Stimulated activated CD4-positive, alpha-beta T cell treated with anti-CD3 and anti-CD28 coated beads, TNF-alpha, amount 100 ng/mL, for 4 hours (primary cell): ENCODE measurements at places on chromosomes 12 and 14.

- no peak for DNase-seq
These were observed 40.1 kb downstream of the GALNT4 start for GRCh38 chr12:89484470-89484869.

DNA sequence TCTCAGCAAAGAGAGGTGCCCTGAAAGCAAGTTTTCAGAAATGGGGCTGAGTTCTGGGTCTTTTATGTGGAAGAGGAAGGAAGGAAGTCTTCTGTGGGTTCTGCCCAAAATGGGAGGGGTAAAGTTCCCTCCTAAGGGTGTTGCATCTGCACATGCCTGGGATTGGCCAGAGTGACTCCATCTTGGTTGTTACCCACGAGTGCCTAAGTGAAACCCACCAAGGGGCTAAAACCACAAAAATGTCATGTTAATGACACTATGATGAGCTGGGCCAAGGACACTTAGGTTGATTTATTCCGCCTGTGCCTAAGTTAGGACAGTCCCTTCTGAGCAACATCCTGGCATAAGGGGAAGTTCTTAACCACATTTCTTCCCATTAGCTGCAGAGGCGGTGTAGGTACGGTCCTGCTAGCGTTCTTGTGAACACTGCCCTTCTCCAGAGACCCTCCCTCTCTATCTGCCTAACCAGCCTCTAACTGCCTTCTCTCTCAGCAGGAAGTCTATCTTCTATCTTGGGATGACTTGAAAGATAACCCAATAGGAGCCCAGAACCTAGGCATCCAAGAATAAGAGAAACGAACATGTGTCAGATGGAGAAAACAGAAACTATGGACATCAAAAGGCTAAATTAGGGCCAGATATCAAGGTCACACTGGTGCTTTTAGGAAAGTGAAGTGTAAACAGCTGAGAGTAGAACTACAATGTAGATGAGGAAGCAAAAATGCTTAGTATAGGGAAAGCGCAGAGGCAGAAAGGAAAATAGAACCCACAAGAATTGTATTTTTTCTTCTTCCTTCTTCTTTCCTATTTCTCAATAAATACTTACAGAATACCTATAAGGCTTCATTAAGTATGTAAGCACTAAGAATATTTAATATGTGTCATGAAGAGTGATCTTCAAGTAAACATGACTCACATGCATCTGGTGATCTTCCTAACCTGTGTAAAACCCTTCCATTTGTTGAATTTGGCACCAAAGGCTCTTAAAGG is 104.2 kb upstream of the AMN1 start:
- DNase-seq = no peak

- no peak for DNase-seq
These were observed 34.5 kb downstream of the SCARB1 start for GRCh38 chr12:124829008-124829707.

GRCh38 chr14:71190770-71191374 is 283.6 kb downstream of the PCNX1 start:
- DNase-seq = no peak

DNA sequence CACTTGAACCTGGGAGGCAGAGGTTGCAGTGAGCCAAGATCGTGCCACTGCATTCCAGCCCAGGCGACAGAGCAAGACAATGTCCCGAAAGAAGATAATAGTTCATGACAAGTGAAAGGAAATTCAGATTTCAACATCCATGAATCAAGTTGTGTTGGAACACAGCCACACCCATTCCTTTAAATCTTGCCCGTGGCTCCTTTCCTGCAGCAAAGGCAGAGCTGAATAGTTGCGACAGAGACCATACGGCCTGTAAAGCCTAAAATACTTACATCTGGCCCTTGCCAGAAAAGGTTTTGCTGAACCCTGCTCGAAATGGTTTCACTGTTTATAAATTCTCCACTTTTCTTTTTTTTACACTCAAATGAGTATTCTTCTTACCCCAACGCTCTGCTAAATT is 17.7 kb upstream of the ITPK1 start:
- DNase-seq = no peak

DNA sequence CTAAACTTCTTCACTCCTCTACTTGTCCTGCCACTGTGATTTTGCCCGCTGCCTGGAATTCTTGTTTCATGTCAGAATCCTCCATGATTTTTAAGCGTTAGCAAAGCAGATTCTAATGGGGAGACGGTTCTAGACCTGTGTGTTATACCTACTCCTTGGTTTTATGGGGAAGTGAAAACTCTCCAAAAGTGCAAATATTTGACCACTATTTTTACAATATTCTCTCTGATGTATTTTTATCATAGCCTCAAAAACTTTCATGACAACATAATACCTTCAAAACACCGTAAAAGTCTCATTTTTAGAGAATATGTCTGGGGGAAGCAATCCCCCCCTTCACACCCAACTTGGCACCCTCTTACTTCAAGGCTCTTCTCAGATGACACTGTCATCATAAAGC is 12.9 kb upstream of the KRAS start:
- DNase-seq = no peak

- no peak for DNase-seq
These were observed 36.4 kb upstream of the C14orf180 start for GRCh38 chr14:104542871-104543830.

- DNase-seq = no peak
These were observed 62.1 kb upstream of the PLEKHG7 start for GRCh38 chr12:92640691-92641090.

DNA sequence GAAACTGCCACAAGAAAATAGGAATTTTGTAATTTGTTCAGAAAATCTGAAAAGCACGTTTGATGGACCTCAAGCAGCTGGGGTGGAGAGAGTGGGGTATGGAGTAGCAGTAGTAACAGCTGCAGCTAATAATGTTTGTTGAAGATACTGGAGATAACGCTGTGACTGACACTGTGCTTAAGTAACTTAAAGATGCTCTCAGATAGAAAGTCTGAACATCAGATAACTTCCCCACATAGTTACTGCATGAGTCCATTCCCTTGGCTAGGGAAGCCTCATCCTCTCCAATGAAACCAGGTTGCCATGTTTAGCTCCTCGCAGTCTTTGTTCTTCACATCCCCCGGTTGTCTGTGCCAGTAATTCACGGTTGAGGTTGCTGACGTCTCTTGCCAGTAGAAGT is 24.9 kb downstream of the RMST start:
- DNase-seq = no peak

GRCh38 chr12:19712041-19712440 is 272.7 kb downstream of the AEBP2 start:
- DNase-seq = no peak

GRCh38 chr14:76827696-76828296 is 1.6 kb downstream of the LRRC74A start:
- DNase-seq = no peak

DNA sequence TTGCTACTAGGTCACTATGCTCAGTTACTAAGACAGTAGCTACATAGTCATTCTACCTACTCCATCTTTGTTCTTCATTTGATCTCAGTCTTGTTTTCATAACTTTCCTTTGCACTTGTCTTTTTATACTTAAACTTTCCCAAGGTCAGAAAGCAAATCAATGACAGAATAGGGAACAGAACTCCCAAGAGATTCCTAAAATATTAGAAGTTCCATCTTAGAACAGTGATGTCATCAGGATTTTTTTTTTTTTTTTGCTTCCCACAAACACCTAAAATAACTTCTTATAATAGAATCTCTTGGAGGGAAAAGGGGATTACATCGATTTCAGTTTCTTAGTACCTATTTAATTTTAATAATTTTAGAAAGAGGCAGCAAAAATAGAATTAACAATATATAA is 65.8 kb downstream of the NTN4 start:
- DNase-seq = no peak

DNA sequence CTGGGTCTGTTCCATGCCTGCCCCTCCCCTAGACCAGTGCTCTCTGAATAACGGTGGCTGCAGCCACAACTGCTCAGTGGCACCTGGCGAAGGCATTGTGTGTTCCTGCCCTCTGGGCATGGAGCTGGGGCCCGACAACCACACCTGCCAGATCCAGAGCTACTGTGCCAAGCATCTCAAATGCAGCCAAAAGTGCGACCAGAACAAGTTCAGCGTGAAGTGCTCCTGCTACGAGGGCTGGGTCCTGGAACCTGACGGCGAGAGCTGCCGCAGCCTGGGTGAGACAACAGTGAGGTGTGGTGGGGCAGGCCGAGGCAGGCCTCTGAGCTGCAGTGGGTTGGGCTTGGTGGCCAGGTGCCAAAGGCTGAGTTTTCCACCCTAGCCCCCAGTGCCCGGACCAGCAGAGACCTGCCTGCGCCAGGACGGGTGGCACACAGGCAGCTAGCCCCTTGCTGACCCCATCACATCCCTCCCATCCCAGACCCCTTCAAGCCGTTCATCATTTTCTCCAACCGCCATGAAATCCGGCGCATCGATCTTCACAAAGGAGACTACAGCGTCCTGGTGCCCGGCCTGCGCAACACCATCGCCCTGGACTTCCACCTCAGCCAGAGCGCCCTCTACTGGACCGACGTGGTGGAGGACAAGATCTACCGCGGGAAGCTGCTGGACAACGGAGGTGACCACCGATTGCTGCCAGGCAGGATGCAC is 28.2 kb upstream of the LRP1-AS start:
- DNase-seq = no peak

- DNase-seq = peak; percentile 45
These were observed 8.4 kb downstream of the OR6S1 start for GRCh38 chr14:20632831-20633691.

GRCh38 chr14:105852378-105853088 is 326.1 kb downstream of the TMEM121 start:
- DNase-seq = no peak

DNA sequence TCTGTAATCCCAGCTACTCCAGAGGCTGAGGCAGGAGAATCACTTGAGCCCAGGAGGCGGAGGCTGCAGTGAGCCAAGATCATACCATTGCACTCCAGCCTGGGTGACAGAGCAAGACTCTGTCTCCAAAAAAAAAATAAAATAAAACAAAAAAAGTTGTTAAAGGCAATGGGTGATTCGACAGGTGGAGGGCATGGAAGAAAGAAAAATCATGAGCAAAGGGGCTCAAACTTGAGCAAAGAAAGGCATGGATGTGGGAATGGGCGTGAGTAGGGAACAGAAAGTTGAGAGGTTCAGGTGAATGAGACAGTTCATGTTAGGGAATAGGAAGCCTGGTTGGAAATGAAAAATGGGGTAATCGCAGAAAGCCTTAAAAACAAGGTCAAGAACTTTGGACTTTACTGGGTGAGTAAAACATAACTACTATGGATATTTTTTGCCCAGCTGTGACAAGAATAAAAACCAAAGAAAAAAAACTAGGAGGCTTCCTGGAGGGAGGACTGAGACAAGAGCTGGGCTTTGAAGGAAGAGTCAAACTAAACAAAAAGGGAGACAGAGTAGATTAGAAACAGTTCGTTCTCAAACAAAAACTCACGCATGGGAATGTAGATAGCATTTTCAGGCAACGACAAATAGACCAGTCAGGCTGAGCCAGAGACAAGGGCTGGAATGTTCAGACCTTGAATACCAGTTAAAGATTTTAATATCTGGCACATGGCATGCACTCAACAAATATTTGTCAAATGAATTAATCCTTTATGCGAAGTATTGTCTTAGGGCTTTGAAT is 18.8 kb downstream of the PYM1 start:
- DNase-seq = no peak

DNA sequence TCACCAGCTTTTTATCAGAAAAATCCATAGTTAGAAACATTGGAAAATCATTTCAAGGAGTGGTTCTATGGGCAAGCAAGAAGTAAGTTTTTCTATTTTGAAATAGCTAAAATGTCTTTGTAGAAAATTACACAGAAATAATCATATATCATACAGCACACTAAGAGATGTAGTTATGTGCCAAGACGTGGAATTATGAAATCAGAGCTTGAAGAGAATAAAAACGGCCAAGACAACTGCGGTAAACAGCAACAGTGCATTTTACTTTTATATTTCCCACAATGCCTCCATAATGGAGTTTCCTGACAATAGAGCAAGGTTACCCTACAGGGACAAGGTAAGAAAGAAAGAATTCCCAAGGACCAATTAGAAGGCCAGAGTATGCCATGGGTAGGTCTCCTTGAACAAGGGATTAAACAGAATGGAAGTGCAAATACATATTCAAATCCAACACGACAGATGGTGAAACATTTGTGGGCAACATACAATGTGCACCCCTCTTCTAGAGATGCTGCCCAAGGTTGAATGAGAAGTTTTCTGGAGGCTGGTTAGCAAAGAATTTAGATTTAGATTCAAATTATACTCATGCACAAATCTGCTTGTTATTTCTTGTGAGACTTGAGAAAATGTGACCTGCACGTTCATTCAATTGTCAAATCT is 76.1 kb upstream of the BTG1 start:
- DNase-seq = no peak

GRCh38 chr12:5012337-5012736 is 31.3 kb upstream of the KCNA5 start:
- DNase-seq = no peak

DNA sequence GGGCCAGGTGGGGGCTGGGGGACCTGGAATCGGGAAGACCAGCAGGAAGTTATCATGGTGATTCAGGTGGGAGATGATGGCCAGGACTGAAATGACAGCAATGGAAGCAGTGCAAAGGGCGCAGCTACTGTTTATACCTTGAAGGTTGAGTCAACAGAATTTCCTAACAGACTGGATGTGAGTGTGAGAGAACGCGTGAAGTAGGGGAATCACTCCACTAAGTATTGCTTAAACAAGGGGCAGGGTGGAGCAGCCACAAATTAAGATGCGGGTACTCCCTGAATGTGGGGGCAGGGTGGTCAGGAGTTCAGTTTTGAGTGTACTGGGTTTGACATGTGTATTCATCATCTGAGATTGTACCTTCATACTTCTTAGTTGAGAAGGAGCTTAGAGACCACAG is 45.1 kb downstream of the MYF5 start:
- no peak for DNase-seq

DNA sequence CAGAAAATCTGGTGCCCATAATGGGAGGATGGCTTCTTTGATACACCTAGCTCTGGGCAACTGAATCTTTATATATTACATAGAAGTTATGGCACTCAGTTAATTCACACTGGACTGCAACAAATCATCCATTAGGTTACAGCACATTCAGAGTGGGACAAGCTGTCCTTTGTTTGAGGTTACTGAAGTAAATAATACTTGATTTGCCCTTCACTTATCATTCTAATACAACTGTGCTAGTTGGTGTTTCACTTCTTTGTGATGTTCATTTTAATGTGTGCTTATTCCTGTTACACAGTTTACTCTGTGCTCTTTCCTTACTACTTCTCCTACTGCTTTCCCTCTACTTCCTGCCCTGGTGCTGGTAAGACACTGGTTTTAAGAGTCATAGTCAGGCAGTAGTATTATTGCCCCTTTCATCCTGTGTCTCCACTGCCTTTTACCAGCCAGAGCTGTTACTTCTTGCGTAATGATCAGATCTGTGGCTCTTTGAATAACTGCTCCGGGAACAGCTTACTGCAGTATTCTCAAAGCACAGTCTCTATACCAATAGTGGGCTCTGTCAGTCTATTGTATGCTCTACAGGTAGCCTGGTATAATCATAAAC is 36.4 kb upstream of the GXYLT1 start:
- DNase-seq = no peak

- DNase-seq = no peak
These were observed 43.0 kb downstream of the DIP2B start for GRCh38 chr12:50547742-50548141.

- no peak for DNase-seq
These were observed 488.3 kb upstream of the SYT1 start for GRCh38 chr12:78376257-78376656.
